ENCODE measurements at places on chromosomes 7 and 10. TPM values are rescaled to one million over a fixed set of nuclear protein-coding genes. Genes with fewer than 3 reads are reported as not detected.

GRCh38 chr7:56091591-56091990, 1.2 kb downstream of the PHKG1 start:
- DNase-seq: no peak

- no peak for DNase-seq
Observed at GRCh38 chr7:116545411-116545993, 20.7 kb downstream of the CAV1 start.

Gene CALML3
- not detected for total RNA-seq

- no peak for DNase-seq
Observed at GRCh38 chr7:26141077-26141476, 10.9 kb upstream of the NFE2L3 start.

- DNase-seq: no peak
Observed at GRCh38 chr7:39978230-39978934, 28.3 kb downstream of the CDK13 start.

- no peak for DNase-seq
Observed at GRCh38 chr10:89214566-89215165, 7.5 kb upstream of the CH25H start.

DNA sequence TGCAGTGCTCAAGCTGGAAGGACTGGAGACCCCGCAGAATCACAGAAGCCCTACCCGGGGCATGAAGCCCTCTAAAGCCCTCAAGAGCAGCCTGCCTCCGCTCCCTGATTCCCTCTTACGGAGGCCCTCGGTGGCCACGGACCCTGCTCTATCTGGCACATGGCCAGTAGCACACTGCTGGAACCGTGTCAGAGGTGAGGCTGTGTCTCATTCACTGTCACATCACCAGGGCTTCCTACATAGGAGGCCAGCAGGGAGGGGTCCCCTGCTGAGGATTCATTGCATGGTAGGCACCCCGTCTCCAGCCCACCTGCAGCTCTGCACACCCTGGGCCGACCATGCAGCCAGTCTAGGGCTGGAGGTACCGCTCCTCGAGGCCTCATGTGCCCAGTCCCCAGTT, 259.2 kb downstream of the TNS3 start:
- no peak for DNase-seq

Gene PAPSS2
- total RNA-seq: 0.05 TPM

Gene GIMAP7
- 36.9 TPM for total RNA-seq

DNA sequence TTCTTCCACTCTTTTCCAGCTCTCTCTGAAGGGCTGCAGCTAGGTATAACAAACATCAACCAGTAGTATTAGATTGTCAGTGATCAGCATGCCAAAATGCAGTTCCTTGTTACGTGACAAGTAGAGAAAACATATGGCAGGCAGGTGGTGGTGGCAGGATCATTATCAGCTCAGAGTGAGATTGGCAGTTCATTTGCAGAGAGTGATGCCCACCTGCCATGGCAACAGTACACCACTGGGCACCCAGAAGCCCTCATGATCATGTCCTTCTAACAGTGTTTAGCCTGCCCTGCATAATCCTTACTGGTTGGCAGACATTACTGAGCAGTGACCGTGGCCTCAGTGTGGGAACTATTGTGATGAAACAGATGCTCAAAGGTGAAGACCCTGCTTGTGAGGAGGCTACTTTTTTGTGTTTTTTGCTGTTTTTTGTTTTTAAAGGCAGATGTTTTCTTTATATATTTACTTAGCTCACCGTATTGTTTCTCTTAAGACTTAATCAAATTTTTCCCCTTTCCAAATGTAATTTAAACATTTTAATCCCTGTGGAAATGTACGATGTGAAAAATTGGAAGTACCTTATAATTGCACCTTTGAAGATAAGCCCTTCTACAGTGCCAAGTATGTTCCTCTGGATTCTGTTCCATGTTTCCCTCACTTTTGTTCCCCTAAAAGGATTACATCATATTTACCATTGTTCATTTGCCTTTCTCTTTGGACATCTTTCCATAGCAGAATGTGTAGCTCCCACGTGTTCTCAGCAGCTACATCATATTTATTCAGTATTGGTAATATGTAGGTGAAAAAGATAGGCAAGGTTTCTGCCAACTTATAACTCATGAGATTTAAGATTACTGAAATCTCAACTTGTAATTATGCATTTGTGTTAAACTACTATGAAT, 179.6 kb downstream of the SND1 start:
- no peak for DNase-seq

DNA sequence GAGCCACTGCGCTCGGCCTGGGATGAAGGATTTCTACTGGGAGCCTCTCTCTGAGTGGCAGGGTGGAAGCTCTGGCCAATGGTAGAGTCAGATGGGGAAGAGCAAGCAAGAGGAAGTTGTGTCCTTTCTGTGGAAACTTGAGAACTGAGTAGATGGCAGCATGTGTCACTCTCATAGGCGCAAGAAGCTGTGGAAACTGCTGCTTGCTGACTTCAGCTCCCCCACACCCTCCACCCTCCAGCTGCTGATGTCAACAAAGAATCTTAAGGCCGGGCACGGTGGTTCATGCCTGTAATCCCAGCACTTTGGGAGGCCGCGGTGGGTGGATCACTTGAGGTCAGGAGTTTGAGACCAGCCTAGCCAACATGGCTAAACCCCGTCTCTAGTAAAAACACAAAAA, 39.8 kb upstream of the SRGN start:
- DNase-seq: peak; percentile 80

DNA sequence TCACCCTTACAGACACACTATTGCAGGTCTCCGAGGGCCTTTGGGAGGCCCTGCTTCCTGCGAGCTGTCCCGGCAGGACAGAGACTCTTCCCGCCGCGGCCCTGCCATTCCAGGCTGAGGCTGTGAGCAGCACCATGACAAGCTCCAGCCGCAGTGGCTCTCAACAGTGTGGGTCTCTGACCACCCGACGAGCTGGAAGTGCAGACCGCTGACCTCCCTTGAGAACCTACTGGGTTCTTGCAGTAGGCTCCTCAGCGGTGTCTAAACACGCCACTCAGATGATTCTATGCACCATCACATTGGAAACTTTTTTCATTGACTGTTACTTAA, 303.4 kb downstream of the WDR37 start:
- DNase-seq: no peak

DNA sequence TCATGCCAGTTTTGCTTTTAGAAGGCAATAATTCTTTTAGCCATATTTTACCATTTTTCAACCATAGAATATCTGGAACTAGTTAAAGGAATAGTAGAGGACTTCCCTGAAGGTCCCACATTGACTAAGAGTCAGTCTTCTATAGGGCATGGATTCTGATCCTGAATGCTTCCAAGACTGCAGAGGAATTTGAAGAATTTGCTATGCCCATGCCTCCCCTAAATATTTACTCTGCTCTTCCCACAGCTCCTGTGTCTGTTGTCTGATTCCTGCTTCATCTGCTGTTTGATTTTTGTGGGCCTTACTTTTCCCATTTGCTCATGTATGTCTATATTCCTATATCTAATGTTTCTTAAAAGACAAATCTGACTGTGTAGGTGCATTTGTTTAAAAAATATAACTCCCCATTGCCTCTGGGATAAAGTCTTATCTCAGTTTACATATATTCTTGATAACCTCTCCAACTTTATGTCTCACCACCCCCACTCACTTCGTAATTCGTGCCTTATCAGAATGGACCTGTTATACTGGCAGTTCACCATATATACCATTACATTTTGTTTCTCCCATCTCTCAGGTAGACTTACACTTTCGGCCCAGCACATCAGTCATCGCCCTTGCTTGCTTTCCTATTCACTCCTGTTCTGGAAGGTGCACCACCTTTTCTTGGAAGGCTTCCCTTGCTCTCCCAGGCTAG, 33.9 kb downstream of the LRRC4 start:
- DNase-seq: no peak

Gene PTER
- 34.5 TPM for total RNA-seq

Gene SLC29A4
- 1.7 TPM for total RNA-seq

Gene NT5C2
- total RNA-seq: 46.4 TPM

Gene PARD3
- total RNA-seq: 2.8 TPM

GRCh38 chr10:79390551-79391229, 43.4 kb downstream of the PPIF start:
- DNase-seq: peak; percentile 33

DNA sequence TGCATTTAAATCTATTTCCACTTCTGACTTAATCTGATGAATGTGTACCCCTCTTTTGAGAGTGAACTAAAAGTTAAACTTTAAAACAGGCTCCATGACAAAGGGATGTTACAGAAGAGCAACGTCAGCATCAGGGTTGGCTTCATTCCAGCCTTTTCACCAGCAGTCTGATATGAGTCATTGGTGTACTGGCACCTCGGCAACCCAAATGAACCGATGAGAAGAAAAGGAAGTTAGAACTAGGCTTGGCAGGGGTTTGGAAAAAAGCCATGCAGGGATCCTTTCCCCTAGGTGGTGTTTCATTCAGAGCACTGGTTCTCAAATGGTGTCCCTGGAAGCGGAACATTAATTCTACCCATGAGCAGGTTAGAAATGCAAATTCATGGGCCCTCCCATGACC, 53.6 kb downstream of the SEC61G start:
- DNase-seq: no peak

Gene PPP1R17
- total RNA-seq: not detected

DNA sequence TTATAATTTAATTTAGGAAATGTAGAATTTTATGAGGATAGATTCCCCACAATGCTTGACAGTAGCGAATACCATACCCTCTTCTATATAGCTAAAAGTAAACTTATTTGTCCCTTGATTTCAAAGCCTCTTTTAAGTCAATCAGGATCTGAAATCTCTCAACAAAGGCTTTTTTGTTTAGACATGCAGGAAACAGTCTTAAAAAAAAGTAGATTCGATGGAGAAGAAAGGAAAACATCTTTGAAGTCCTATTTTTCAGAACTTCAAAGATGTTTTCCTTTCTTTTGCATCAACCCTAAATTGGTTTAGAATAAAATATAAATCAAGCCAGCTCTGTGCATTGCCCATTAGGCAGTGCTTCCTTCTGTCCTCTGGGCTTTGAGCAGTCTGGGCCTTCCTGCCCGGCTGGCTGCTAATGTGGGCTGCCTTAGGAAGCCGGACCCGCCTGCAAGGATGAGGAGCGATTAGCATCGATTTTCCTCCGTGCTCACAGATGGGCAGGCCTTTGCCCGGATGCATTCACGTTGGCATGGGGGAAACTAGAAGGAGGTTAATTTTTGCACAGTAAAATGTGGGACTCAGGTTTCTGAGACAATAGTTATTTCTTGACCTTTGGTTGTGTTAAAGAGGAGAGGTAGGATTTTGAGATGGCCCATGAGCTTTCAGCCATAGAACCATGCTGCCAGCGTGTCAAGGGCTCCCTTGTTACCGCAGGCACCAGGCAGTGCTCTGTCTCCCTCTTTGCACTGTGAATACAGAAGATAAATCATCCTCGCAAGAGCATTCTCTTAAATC, 15.5 kb downstream of the MSRB2 start:
- DNase-seq: no peak

GRCh38 chr7:14403587-14403986, 414.1 kb upstream of the ETV1 start:
- no peak for DNase-seq

Gene PRLHR
- not detected for total RNA-seq

Gene SPRN
- not detected for total RNA-seq

DNA sequence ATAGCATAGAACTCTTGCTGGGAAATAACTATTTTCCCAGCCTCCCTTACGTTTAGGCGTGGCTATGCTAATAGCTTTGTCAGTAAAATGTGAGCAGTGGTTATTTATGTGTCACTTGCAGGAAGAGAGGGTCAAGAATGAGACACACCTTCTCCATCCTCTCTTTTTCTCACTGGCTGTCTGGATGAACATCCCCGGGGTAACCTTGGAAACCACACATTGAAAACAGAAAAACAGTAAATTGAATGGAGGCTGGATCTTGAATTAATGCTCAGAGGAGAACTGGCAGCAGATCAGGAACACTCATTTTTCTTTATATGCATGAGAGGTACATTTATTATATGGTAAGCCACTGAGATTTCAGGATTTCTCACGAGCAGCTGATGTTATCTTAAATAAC, 127.6 kb downstream of the DNAJB9 start:
- DNase-seq: no peak

DNA sequence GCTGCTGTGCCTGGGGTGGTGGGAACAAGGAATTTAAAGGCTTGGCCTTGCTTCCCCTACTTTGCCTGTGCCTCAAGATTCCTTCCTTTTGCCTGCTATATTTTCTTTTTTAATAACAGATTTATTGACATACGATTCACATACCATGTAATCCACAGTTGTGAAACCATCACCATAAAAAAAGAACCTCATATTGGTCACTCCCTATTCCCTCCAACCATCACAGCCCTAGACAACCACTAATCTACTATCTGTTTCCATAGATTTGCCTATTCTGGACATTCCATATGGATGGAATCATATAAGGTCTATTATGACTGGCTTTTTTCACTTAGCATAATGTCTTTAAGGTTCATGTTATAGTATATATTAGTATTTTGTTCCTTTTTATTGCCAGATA, 59.3 kb upstream of the TRIM8 start:
- DNase-seq: no peak

DNA sequence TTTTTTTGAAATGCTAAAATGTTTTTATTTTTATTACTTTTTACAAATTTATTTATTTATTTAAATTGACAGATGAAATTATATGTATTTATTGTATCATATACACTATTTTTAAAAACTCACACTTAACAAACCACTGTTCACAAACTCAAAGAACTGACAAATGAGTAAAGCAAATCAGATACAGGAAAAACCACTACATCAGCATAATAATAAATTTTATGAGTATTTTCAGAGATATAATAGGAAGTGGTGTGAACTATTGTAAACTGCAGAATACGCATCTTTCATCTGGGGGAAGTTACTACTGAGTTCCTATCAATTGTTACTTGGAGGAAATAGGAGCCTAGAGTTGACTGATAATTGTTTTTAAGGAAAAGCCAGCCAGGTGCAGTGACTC, 150.7 kb downstream of the PCLO start:
- DNase-seq: no peak

DNA sequence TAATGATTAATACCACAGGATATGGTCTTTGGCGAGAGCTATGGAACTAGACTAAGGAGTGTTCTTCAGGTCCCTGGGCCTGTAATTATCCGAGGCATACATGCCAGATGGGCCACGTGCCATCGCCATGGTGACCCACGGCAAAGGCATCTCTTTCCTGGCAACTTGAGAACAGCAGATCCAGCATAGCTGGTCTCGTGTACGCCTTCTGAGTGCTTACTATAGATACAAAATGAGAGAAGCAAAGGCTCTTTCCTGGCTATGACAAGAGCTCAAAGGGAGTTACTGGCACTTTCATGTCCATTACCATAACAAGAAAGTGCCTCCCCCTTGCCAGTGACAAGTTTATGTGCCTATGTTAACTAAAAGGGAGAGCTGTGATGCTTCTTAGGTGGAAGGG, 26.0 kb upstream of the GLI3 start:
- no peak for DNase-seq

GRCh38 chr10:120282846-120283492, 174.1 kb upstream of the PLPP4 start:
- DNase-seq: no peak
